ENCODE measurements at places on chromosomes 16 and 17. TPM values are rescaled to one million over a fixed set of nuclear protein-coding genes. Genes with fewer than 3 reads are reported as not detected.

GRCh38 chr16:88731699-88732098, 25.4 kb downstream of the CTU2 start:
- no peak for DNase-seq

- DNase-seq, result no peak
Observed at GRCh38 chr17:2020721-2021120, 4.4 kb downstream of the RTN4RL1 start.

DNA sequence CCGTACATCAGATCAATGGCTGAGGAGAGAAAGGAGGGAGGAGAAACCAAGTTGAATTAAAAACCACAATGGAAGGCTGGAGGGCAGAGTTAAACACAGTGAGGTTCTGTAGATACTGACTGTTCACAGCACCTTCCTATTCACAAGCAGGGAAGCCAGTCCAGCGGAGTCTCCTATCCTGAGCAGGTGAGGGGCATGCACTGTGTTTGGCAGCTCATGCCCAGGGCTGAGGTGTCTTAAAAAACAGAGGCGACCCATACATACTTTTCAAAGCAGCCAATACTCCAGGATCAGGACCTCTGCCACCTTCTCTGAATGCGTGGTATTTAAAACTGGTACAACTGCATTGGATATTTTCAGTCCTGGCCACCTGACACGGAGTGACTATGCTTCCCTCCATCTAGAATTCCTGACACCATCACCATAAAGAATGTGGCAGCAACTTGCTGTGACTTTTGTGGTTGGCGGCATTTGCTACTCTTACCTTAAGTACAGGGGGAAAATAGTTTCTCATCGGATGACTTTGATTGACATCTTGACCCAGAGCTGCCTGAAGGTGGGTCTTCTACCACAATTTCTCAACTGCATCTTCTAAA, 21.5 kb downstream of the USP22 start:
- DNase-seq, result no peak

GRCh38 chr17:41480581-41480980, 370 bp downstream of the KRT35 start:
- no peak for DNase-seq

- no peak for DNase-seq
Observed at GRCh38 chr16:85562093-85562786, 50.9 kb upstream of the GSE1 start.

Gene BCAR1
- 140 TPM for total RNA-seq
